Endothelial cell of coronary artery (primary cell): ENCODE measurements at places on chromosomes 5 and 9. TPM values are rescaled to one million over a fixed set of nuclear protein-coding genes. Genes with fewer than 3 reads are reported as not detected.

CRHBP gene
- total RNA-seq, result under 0.01 and 3.1 TPM in 2 replicates

PDCD1LG2 gene
- total RNA-seq, result 11.7 and 24.4 TPM in 2 replicates

EGFL7 gene
- 318 and 599 TPM in 2 replicates for total RNA-seq

PMPCA gene
- 42.4 and 47.2 TPM in 2 replicates for total RNA-seq

C5orf63 gene
- 0.63 and 3.0 TPM in 2 replicates for total RNA-seq

SHISAL2B gene
- not detected in 2 replicates for total RNA-seq

SMIM33 gene
- total RNA-seq, result not detected in 2 replicates

OMD gene
- total RNA-seq, result 0.94 TPM in 1 of 2 replicates, not detected in the other

TAF1L gene
- under 0.01 TPM in 2 replicates for total RNA-seq

UNC13B gene
- 39.3 and 42.8 TPM in 2 replicates for total RNA-seq

HSPB3 gene
- not detected in 2 replicates for total RNA-seq

LCN2 gene
- 0.18 TPM in 1 of 2 replicates, not detected in the other for total RNA-seq

SPEF2 gene
- 1.1 and 1.3 TPM in 2 replicates for total RNA-seq

NOXA1 gene
- 0.18 and 0.56 TPM in 2 replicates for total RNA-seq

SPATA31C1 gene
- total RNA-seq, result not detected in 2 replicates

TMEM174 gene
- total RNA-seq, result not detected in 2 replicates

LAMC3 gene
- under 0.01 TPM in 1 of 2 replicates, not detected in the other for total RNA-seq

SPATA24 gene
- 9.5 and 9.9 TPM in 2 replicates for total RNA-seq

CDH18 gene
- under 0.01 and 0.18 TPM in 2 replicates for total RNA-seq

UHRF2 gene
- total RNA-seq, result 74.3 and 90.7 TPM in 2 replicates

PROB1 gene
- 0.72 and 1.2 TPM in 2 replicates for total RNA-seq
